ENCODE measurements at places on chromosomes 13 and 19. TPM values are rescaled to one million over a fixed set of nuclear protein-coding genes. Genes with fewer than 3 reads are reported as not detected.

Gene RELB
- total RNA-seq: 119 TPM

Gene AMER2
- not detected for total RNA-seq

Gene ZNF90
- 3.2 TPM for total RNA-seq

DNA sequence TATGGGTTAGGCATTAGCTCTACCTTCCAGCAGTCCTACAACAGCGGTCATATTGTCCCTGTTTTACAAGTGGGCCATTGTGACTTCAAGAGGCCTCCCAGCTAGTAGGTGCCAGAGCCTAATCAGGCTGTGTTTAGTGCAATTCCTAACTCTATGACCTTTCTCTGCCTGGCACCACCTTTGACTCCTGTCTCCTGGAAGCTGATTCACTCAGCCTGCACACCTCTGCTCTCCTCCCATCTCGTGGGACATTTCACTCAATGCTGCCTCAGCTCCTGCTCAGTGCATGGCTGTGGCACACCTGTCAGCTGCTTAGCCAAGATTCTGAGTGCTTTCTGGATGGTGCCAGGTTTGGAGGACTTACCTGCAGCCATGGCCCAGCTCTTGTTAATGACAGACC lies 9.5 kb upstream of the GJB6 start:
- no peaks in the 10 kb centered on the region for H3K36me3 ChIP-seq
- H3K27ac ChIP-seq: no peak overlapping the region
- H3K4me3 ChIP-seq: no peak overlapping the region

DNA sequence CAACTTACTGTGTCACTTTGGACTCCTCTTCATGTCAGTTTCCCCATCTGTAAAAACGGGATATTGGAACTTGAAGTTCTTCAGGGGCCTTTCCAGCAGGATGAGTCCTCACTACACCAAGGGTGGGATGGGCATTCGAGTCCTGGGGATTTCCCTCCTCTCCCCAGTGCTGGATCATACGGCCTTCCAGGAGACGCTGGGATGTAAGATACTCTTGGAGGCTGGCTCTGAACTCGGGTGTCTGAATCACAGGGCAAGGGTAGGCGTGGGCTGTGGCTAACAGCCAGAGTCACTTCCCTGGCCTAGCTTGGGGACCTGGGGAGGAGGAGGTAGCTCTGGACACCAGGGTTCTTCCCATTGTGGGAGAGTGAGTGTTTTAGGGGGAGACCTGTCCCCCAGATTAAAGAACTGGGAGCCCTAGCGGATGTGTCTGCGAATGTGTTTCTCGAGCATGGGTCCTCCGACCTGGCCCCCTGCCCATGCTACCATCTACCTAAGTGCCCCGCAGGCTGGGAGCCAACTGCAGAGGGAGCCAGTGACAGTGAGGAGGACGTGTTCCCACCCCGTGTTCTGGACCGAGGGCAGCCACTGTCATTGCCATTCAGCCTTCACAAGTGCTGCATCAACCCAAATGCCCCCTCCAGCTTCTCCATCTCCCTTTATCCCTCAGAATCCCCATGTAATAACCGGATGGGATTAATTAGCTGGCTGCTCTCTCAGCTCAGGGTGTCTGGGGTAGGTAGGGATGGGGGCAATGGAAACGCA lies 2.4 kb upstream of the CYTH2 start:
- H3K4me1 ChIP-seq: peaks cover 21% of the 10 kb centered on the region
- H3K27me3 ChIP-seq: no peaks in the 10 kb centered on the region
- no peak overlapping the region for H3K4me3 ChIP-seq
- H3K27ac ChIP-seq: no peak overlapping the region
- peaks cover 10% of the 10 kb centered on the region for H3K36me3 ChIP-seq

DNA sequence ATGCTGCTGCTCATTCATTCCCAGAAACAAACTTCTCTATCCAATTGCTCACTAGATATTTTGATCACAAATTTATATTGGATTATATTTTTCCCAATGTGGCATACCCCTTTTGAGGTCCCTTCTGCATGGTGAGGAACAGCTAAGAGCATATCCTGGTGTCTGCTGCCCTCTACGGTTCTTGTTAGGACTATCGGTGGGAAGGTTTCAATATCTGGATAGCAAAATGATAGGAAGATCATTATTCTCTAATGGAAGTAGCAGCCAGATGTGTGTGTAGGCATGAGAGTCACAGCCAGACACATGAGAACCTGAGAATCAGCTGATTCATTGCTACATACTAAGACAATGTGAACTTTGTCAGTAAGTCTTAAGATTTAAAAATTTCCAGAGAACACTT lies 1422.4 kb upstream of the MIR17HG start:
- DNase-seq: no peak
- no peak overlapping the region for H3K27ac ChIP-seq
- no peak overlapping the region for H3K4me3 ChIP-seq
- H3K36me3 ChIP-seq: no peaks in the 10 kb centered on the region

DNA sequence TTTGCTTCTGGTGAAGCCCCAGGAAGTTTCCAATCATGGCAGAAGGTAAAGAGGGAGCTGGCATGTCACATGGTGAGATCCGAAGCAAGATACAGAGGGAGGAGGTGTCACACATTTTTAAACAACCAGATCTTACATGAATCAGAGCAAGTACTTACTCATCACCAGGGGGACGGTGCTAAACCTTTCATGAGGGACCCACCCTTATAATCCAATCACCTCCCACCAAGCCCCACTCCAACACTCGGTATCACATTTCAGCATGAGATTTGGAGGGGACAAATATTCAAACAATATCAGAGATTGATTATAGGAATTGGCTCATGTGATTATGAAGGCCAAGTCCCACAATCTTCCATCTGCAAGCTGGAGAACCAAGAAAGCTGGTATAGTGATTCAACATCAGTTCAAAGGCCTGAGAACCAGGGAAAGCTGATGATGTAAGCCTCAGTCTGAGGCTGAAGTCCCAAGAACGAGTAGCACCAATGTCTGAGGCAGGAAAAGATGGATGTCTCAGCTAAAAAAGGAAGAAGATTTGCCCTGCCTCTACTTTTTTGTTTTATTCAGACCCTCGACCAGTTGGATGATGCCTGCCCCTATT lies 58.6 kb upstream of the WDFY2 start:
- DNase-seq: no peak
- no peak overlapping the region for H3K4me3 ChIP-seq
- H3K4me1 ChIP-seq: peaks cover 19% of the 10 kb centered on the region
- no peaks in the 10 kb centered on the region for H3K36me3 ChIP-seq
- no peak overlapping the region for H3K27ac ChIP-seq
- H3K27me3 ChIP-seq: no peaks in the 10 kb centered on the region

GRCh38 chr19:16779539-16780163 lies 49.5 kb upstream of the SIN3B start:
- no peak overlapping the region for H3K27ac ChIP-seq
- no peaks in the 10 kb centered on the region for H3K4me1 ChIP-seq
- no peaks in the 10 kb centered on the region for H3K36me3 ChIP-seq
- H3K27me3 ChIP-seq: no peaks in the 10 kb centered on the region
- H3K4me3 ChIP-seq: no peak overlapping the region

- no peaks in the 10 kb centered on the region for H3K27me3 ChIP-seq
- peak overlapping the region; percentile 93 for H3K4me3 ChIP-seq
- peaks cover 18% of the 10 kb centered on the region for H3K36me3 ChIP-seq
Observed at GRCh38 chr19:46714444-46715106, 2.3 kb downstream of the PRKD2 start.
